ENCODE measurements at places on chromosomes 1 and 21. TPM values are rescaled to one million over a fixed set of nuclear protein-coding genes. Genes with fewer than 3 reads are reported as not detected.

GRCh38 chr1:31105646-31106045 lies 40.1 kb upstream of the PUM1 start:
- H3K27me3 ChIP-seq: peaks cover 5% of the 10 kb centered on the region
- no peak overlapping the region for H3K27ac ChIP-seq
- DNase-seq: peak; percentile 7
- no peaks in the 10 kb centered on the region for H3K36me3 ChIP-seq

- no peak for DNase-seq
- H3K4me1 ChIP-seq: peaks cover 35% of the 10 kb centered on the region
- peaks cover 5% of the 10 kb centered on the region for H3K27me3 ChIP-seq
- no peak overlapping the region for H3K4me3 ChIP-seq
- H3K36me3 ChIP-seq: no peaks in the 10 kb centered on the region
Measured at GRCh38 chr1:61264825-61265242, 182.5 kb downstream of the NFIA start.

- H3K4me1 ChIP-seq: peaks cover 43% of the 10 kb centered on the region
- no peak for DNase-seq
- no peaks in the 10 kb centered on the region for H3K27me3 ChIP-seq
- peak overlapping the region; percentile 95 for H3K27ac ChIP-seq
Measured at GRCh38 chr21:46286648-46287002, 483 bp downstream of the YBEY start.

DNA sequence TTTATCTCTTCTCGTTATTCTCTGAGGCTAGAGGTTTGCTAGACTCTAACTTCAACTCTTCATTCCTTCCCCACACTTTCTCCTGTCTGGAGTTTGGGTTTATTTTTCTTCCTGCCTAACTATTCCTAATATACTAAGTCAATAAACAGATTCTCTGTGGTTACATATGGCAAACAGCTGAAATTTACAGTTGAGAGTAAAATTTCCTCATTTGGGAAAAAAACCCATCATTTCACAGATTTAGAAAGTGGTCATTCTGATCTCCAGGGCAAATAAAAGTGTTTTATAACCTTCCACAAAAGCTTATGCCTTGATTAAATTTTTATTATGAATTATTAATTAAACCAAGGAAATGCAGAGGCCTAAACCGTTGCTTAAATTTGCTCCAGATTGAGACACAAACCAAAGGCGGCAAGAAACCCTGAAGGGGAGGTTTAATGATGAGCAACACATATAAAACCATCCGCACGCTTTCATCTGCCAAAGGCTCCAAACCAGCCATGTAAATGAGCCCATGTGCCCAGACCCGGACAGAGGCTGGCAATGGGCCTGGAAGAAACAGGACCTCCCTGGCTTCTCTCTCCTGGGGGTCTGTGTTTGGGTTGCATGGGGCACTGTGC lies 201.7 kb upstream of the LMO4 start:
- H3K4me3 ChIP-seq: no peak overlapping the region
- H3K27ac ChIP-seq: no peak overlapping the region
- no peak for DNase-seq
- no peaks in the 10 kb centered on the region for H3K36me3 ChIP-seq
- peaks cover 19% of the 10 kb centered on the region for H3K27me3 ChIP-seq

DNA sequence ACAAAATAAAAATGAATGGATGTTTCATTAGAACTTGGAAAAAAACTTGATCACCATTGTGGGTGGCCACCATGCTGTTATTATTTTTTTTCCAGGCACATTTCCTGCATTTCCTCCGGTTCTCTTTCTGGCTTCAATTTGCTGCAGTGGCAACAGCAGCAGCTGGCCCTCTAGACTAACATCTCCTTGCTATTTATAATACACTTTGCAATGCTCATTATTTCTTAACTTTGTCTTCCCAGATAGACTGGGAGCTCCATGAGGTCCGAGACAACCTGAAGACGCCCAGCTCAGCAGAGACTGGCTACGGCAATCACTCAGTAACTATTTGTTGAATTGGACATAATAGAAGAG lies 53.4 kb upstream of the ATP5PO start:
- H3K4me1 ChIP-seq: peaks cover 31% of the 10 kb centered on the region
- no peaks in the 10 kb centered on the region for H3K27me3 ChIP-seq

GRCh38 chr1:244214009-244214967 lies 163.2 kb downstream of the ZBTB18 start:
- H3K4me1 ChIP-seq: no peaks in the 10 kb centered on the region
- no peak overlapping the region for H3K27ac ChIP-seq
- DNase-seq: no peak
- no peaks in the 10 kb centered on the region for H3K36me3 ChIP-seq
- H3K4me3 ChIP-seq: no peak overlapping the region

Gene DDAH1
- total RNA-seq: 0.09 TPM

Gene LCA5L
- total RNA-seq: not detected

Gene GBP6
- 3.3 TPM for total RNA-seq

Measured in activated T-cell treated with anti-CD3 and anti-CD28 coated beads, Interleukin-2, amount 50 U/mL, for 72 hours (primary cell).